ENCODE measurements at places on chromosomes 5 and 9.

DNA sequence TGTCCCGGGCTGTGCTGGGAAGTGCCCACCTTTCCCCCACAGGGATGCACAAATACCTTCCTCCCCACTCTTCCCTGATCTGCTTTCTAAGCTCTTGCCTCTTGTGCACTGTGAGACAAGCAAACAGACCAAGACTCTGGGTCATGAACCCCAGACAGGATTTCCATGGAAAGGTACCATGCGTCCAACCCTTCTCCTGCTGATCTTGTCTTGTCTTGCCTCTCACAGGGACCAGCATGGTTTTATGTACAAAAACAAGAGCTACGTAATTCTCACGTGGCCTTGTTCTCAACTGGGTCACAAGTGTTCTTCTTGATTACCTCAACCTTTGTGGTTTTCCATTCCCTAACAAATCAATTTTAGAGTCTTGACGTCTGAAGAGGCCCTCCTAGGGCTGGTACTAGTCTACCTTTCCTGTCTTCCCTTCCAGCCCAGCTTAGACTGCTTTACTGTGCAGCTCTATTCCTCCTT is 176.5 kb upstream of the MAP3K1 start:
- DNase-seq, result no peak

DNA sequence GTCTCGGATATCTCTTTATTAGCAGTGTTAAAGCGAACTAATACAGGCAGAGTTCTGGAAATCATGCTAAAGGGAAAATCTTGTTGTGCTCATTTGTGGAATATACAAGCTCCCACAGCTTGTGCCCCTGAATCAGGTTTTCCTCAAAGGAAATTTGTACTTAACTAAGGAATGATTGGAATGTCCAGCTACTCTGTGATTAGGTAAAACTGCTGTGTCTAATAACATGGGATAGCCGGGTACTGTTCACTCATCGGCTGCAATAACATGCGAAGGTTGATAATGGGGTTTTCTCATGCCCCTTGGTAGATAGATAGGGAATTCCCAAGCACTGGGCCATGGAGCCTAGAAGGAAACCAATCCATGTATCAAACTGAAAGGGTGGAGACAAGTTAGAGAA is 306.7 kb downstream of the NR2F1-AS1 start:
- no peak for DNase-seq

DNA sequence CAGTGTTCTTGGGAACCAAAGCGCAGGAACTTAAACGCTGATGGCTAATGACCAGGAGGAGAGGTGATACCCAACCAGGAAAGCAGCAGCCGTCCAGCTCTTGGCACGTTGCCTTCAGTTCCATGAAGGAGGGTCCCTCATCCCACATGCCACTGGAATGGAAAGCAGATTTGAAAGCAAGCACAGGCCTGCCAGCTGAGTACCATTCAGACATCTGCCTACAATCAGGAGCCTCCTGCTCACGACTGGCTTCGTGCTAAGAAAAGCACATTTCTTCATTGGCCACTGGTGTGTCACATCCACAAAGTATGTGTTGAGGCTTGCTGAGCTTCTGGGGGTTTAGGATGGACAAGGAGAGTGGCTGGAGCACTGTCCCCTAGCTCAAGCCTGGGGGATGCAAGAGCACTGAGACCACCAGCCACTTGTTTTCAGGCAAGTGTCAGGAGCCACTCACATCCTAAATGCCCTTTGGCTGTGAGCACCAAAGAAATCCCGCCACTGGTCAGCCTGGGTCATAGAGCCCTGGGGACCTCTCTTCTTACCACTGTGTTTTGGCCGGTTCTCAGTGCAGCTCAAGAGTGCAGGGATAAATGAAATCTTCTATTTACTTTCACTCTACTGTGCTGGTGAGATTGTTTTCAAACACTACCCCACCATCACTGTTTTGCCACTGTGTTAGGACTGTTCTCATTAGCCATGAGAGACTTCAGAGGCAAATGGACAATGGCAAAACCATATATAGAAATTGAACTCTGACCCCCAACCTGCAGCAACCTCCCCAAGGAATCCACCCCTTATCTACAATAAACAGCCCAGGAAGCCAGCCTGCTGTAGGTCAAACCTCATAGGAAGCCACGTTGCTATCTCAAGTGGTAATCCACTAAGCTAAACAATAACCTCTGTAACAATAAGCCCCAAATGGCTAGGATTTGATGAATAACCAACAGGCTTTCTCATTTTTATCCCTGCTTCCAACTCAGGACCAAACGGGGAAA is 58.3 kb downstream of the MTX3 start:
- no peak for DNase-seq

- DNase-seq, result no peak
Measured at GRCh38 chr5:133681896-133682295, 69.6 kb upstream of the FSTL4 start.

Measured in NCI-H446 treated with DMSO at 0.1 percent for 48 hours (cell line).